ENCODE measurements at places on chromosomes 13 and 19.
A peak's percentile ranks its signal among the peaks of the same experiment; 100 is the strongest.

DNA sequence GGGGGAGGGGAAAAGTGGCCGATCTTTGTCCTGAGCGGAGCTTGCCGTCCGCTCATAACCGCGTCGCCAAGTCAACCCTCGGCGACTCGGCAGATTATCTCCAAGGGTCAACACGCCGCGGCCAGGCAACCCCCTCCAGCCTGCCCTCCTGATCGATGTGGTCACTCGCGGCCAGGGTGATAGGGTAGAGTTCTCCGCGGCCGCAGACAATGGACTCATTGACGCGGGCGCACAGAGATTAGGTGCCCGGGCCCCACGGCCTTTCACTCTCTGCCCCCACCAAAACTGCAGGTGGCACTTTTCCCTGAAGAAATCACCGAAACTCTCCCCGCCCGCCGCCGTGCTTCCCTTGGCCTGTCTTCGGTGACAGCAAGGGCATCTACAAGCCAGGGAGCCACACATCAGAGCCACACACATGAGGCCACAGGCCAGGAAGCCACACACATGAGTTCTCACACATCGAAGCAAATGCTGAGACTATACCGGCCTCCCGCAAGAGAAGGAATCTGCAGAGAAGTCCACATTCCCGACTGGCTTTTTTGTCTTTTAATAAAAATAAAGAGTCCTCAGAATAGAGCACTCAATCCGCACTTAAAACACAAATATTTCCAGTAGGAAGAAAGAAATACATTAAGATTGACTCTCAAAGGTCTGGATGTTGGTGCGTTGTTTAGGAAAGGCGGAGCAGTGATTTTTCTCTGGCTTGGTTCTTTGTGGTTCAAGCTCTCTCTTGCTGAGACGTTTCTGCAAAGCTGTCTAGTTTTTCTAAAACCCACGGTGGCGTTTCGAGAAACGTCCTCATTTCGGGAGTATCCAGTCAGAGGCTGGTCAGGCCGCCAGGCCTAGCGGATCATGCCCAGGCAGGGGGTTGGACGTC, 1.5 kb upstream of the PDX1 start:
- no peak for DNase-seq

DNA sequence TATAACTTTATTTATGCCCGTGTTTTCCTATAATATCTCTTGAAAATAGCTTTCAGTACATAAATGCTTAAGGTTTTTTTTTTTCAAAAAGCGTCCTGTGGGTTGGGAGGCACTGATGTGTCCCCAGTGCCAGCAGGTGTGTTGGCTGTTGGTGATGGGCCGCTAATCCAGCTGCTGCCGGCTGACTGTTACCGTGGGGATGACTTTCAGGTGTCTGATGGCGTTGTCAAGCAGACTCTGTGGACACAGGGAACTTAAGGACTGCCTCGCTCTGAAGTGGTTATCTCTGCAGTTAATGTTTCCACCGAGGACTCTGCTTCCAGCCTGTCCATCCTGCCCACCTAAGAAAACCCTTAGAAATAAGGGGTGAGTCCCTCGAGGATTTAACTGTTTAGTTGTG, 94.5 kb downstream of the ANKRD10 start:
- no peak for DNase-seq

DNA sequence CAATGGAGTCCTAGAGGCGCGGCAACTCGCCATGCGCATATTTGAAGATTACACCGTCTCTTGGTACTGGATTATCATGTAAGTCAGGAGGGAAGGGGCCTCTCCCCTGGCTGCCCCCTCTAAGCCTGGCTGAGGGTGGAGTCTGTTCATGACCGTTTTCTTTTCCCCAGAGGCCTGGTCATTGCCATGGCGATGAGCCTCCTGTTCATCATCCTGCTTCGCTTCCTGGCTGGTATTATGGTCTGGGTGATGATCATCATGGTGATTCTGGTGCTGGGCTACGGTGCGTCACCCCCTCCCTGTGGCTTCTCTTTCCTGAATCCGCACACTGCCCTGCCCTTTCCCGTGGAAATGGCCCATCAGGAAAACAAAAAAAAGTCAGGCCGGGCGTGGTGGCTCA, 6.5 kb downstream of the SLC44A2 start:
- DNase-seq = no peak

DNA sequence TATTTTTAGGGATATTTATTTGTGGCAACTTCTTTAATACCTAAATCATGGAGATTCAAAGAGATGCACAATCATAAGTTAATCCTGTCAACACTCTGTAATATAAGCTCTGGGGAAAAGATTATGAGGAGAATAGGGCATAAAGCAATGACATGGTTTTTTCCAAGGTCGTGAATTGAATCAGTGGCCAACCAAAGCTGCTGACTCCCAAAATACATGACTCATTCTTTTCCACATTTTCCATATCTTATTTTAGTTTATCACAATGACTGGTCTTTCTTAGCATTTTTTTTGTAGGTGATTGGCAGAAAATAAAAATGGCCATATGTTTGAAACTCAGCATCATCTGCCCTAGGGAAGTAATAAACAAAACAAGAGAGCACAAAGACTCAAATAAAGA, 28.5 kb upstream of the RBM26 start:
- DNase-seq = no peak

DNA sequence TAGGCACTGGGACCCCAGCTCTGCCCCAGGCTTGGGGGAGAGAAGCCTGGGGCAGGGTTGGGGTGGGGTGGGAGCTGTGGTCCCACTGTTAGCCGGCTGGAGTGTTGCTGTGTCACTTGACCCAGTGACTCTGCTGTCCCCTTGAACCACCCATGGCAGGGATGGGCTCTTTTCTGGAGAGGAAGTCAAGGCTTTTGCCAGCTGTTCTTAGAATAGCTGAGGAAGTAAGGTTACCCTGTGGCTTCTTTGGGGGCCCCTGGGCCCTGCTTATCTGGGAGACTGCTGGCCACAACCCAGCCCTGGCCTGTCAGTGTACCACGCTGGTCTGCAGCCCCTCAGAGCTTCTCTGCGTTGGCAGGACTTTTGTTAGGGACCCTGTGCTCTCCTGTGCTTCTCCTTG, 9.1 kb downstream of the PNPLA6 start:
- DNase-seq = no peak

GRCh38 chr19:5179256-5179655, 161.4 kb downstream of the PTPRS start:
- no peak for DNase-seq

- no peak for DNase-seq
Measured at GRCh38 chr13:110486061-110486715, 75.3 kb downstream of the RAB20 start.

- DNase-seq = no peak
Measured at GRCh38 chr19:15315101-15315500, 17.2 kb downstream of the BRD4 start.

DNA sequence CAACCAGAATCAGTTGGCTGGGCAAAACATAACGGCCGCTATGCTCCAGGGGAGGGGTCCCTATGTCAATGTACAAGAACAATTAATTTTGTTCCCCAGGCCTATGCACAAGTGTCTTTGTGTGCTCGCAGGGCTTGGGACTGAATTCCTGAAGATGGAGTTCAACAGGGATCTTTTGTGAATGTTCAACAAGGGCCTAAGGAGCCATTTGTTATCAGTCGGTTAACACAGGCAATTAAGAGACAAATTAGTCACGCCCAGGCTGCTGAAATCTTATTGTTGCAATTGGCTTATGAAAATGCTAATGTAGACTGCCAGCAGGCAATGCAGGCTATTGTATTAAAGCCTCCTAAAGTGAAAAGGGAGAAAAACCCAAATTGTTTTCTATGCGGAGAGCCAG, 117.5 kb downstream of the ZNF429 start:
- no peak for DNase-seq

DNA sequence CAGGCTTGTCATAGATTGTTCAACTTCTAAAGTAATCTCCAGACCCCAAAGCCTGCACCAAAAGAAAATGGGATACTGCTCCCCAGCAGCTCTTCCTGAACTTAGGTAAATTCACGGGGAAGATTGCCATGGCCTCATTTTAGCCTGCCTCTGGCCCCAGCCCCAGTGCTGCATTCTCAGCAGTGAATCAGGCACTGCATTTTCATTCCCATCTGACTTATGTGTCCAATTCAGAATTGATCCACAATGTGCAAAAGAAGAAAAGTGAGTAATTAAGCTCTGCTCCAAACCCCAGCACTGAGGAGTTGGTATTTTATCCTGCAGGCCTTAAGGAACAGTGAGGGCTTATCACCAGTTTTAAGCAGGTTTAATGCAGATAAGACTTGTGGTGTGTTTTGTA, 176.4 kb downstream of the KCTD12 start:
- no peak for DNase-seq

- DNase-seq = peak; percentile 22
Measured at GRCh38 chr19:34217952-34218817, 36.2 kb upstream of the GARRE1 start.

- no peak for DNase-seq
Measured at GRCh38 chr13:65965501-65965900, 1264.6 kb downstream of the PCDH9 start.

GRCh38 chr13:76635232-76636230, 250.7 kb downstream of the KCTD12 start:
- no peak for DNase-seq

All from hematopoietic multipotent progenitor cell treated with erythropoietin and hydrocortisone succinate and interleukin-3 and kit ligand, for 15 days (in vitro differentiated cells).